ENCODE measurements at places on chromosomes 5 and 9.
A peak's percentile ranks its signal among the peaks of the same experiment; 100 is the strongest.

DNA sequence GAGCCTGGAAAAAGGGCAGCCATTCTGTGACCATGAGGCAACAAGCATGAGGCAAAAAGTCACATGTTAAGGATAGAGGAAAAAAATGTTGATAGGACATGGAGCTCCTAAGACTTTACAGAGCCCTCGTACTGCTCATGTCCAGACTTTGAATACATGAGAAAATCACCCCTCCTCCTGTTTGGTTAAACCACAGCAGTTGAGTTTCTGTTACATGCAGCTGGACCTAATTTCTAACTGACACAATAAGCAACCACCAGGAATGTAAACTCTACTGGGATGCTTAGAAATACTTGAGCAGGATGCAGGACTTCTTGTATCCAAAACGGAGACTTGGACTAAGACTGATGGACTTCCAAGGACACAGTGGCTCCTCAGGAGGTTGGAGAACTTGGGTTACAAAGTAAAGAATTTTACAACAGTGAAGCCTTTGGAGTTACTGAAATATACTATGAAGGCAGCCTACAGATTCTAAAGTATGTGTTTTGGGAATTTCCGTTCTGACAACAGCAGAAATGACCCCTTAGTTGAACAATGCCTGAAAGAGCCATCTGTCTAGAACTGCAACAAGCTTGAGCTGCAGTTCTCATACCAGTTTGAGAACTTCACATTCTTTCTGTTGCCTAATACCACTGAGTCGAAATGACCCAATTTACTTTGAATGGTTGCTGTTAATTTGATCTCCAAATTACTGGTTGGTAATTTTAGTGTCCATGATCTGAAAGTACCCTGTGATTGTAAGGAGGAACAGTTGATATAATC, 268.9 kb downstream of the PIK3R1 start:
- DNase-seq, result peak; percentile 84

GRCh38 chr9:73038613-73039012, 85.8 kb upstream of the ALDH1A1 start:
- peak; percentile 43 for DNase-seq

DNA sequence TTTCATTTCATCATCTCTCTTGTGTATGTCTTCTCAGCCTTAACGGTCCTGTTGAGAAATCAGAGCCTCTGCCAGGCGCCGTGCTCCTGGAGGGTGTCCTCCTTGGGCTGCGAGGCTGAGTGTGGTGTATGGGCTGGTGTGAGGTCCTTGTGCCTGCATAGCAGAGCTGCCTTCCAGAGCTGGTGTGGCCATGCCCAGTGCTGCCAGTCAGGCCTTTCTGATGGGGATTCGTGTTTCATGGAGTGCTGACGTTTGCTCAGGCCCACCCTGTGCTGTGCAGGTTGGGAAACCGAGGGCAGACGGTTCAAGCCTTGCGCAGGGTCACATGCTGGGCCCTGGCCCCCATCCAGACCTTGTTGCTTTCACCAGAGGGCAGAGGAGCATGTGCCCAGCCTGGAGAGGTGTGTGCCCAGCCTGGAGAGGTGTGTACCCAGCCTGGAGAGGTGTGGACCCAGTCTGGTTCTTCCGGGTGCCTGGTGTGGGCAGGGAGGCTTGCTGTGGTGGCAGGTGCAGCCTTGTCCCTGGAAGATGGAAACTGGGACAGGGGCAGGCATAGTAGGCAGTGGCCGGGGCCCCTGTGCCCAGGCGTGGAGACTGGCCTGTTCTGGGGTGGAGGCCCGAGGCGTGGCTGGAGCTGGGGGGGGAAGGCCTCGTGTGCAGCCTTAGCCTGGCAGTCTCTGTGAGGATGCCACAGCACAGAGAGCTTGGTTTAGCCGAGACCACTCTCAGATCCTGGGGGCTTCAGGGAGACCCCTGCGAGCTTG, 84.0 kb downstream of the RXRA start:
- peak; percentile 29 for DNase-seq

- no peak for DNase-seq
These were observed 403.4 kb downstream of the MAN2A1 start for GRCh38 chr5:110092955-110093785.
